GM04504 (cell line): ENCODE measurements at places on chromosomes 3 and 15.

DNA sequence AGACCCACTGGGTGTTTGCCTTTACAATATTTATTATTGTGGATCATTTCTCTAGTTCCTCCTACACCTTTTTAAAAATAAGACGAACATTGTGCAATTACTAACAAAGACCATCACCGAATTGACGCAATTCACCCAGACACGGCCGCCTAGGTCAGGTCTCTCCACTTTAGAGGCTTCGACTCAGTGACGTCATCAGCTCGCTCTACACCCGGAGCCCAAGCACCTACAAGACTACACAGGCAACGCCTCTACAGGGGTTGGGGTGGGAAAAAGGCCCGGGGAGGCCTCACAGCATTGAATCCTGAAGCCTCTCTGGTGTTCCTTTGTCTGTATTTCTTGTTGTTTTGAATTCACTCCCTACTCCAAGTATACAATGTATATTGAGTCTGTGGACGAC, 16.6 kb downstream of the ZIC4 start:
- no peak for DNase-seq

DNA sequence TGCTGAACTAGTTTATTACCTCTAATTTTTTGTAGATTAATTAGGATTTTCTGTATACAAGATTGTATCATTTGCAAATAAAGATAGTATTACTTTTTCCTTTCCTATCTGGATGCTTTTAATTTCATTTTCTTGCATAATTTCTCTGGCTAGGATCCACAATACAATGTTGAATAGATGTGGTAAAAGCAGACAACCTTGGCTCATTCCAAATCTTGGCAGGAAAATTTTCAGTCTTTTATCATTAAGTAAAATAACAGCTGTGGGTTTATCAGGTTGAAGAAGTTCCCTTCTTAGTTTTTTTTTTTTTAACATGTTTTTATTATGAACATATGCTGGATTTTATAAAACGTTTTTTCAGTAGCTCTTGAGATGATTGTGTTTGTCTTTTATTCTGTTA, 422.6 kb downstream of the AGBL1 start:
- DNase-seq: no peak

DNA sequence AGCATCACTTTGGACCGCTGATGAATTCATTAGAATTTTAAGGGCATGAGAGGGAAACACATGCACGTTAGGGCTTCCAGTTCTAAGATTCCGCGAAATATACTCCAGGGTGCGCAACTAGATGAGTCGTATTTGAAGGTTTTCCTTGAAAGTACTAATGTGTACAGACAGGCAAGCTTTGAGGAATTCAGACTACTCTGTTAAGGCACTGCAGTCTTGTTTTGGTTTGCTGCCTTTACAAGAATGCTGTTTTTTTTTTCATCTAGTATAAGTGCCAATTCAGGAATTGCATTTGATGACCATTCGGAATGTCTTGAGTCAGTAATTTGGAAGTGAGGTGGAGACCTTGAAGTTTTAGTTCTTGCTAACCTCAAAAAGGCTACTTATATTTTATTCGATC, 19.1 kb downstream of the TRNT1 start:
- no peak for DNase-seq

GRCh38 chr3:4533489-4534443, 40.6 kb downstream of the ITPR1 start:
- no peak for DNase-seq

DNA sequence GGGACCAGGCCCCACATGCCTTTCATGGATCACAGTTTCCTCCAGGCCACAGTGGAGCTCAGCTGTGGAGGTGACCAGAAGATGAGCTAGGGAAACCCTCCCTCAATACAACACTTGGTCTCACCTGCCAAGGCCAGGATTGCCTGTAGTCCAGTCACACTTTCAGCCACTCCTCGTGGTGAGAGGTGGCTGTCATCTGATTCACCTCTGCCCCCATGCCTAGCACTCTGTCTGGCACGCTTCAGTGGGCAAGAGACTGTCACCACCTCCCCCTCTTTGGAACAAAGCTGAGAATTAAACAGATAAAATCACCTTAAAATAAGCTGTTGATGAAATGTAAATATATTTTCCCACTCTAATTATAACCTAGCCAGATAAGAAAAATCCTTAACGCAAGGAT, 4.0 kb upstream of the IL17RD start:
- no peak for DNase-seq

- DNase-seq: peak; percentile 43
Measured at GRCh38 chr3:171192176-171192854, 165.8 kb upstream of the SLC2A2 start.

DNA sequence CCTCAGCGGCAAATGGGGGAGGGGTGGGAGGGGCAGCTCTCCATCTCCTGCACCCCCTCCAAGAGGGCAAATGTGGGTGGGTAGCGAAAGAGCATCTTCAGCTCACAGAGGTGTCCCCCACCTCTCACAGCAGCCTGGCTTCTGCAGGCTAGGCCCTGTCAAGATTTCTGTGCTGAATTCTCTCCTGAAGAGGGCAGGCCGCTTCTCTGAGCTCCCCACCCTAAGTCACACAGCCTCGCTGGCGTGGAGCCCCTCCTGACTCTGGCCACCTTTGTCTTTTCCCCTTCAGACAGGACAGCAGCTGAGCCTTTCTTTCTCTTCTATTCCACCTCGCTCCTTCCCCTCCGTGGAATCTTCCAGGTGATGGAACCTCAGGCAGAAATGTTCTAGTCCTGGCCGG, 26.3 kb upstream of the ADAMTS7 start:
- no peak for DNase-seq

DNA sequence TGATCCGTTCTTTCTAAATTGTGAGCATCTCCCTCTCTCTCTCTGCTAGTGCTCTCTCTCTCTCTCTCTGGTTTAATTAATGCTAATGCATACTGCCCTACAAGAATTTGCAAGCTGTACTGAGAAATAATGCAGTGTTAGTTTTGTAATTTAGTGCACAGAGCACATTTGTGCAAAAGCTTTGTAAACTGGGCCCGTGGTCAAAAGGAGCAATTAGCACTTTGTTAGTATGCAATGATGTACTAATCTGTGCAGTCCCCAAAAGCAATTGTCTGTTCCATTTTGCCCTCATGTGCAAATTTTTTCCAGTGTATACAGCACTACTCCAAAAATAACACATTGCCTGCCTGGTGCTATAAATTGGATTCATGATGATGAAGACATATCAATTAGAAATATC, 184.6 kb upstream of the CMC1 start:
- no peak for DNase-seq

GRCh38 chr3:101676765-101677435, at the start of gene ZBTB11:
TSS of gene ZBTB11 (minus strand) at chr3:101677132. CDS start at chr3:101676914, 218 bp downstream.
- DNase-seq: peak; percentile 100

DNA sequence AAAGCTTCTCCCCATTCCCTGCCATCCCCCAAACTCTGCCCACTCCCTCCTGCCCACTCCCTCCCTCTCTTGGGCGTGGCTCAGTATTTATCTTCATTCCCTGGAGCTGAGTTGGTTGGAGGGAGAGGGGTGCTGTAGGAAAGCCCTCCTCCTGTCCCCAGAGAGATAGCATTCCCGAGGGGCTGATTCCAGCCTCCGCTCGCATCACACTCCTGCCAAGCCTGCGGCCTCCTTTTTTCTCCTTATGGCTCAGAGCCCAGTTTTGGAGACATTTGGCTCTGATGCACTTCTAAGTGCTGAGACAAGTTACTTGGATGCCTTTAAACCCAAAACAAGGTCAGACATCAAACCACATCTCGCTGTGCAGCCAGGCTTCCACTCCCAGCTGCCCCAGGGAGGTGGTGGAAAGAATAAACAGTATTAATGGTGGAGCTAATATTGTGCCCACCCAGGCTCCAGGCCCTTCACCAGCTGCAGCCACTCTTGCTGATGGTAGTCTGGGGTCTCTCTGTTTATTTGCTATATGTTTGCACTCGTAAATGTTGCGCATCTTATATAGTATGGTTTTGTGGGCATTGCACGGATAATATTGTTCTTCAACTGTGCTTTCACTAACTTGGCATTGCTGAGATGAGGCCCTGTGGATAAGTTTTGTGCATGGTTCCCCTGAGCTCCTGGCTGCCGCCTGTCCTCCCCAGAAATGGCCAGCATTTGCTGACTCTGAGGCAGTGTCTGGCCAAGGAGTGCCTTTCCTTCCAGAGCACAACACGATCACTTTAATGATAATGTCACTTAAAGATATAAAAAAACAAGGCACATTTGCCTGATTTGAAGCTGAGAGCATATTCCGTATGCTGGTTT, 157.2 kb downstream of the LRRC28 start:
- DNase-seq: peak; percentile 64

GRCh38 chr3:192841428-192841827, 76.2 kb downstream of the MB21D2 start:
- DNase-seq: no peak

DNA sequence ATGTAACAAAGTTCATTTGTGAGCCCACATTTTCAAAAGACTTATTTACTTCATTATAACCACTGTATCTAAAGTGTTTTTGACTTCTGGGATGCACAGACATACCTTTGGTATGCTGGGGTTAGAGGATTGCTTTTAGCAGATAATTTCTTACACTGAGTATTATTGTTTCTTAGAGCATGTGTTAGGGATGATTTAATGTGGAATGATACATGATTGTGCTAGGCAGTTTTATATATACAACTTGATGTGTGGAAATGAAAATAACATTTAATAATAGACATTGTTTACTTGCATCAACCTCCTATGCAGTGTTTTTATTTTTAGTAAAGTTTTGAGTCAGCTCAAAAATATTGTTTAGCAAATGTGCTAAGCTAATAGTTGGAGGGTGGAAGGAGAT, 3.4 kb downstream of the KIF23 start:
- DNase-seq: no peak

GRCh38 chr15:89244574-89244903, 760 bp downstream of the FANCI start:
- DNase-seq: no peak

DNA sequence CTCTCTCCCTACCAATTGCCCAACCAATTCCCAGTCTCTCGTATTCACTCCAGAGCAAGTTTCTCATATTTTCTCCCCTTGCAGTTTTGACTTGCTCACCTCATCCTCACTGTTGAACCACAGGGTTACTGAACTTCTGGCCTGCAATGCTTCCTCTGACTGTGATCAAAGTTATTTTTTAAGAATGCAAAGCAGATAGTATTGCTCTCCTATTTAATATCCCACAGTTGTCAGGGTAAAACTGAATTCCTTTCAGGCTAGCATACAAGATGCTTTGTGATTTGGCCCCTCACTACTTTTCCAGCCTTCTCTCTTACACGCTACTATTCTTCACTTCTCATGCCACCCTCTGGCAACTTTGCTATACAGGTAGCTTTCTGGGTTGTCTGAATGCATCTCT, 80.9 kb downstream of the LRRFIP2 start:
- DNase-seq: no peak

GRCh38 chr15:69812861-69813261, 284.9 kb downstream of the TLE3 start:
- DNase-seq: no peak

GRCh38 chr3:42035816-42036482, 55.2 kb upstream of the TRAK1 start:
- DNase-seq: no peak

GRCh38 chr15:34722439-34722836, 32.4 kb downstream of the GJD2 start:
- peak; percentile 44 for DNase-seq

GRCh38 chr15:101027920-101028319, 108.8 kb downstream of the LRRK1 start:
- DNase-seq: no peak

GRCh38 chr3:157387708-157388435, 48.8 kb upstream of the PTX3 start:
- DNase-seq: no peak

GRCh38 chr3:107432646-107433045, 55.4 kb downstream of the CCDC54 start:
- no peak for DNase-seq

DNA sequence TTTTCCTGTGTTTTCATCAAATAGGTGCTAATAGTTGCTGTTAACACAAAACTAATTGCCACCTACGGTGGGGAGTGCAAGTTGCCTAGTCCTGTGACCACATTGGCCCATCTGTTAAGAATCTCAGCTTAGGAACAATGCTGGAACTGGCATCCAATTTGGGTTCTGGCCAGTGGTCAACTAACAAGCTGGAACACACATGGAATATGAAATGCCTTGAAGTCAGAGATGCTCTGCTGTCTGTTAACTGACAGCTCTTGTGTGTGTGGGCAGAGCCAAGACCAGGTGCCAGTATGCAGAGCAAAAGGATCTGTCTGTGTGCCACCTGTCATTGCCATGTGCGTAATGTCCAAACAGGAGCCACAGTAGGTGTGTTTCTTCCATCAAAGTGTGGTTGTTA, 460.8 kb downstream of the ROBO2 start:
- no peak for DNase-seq

DNA sequence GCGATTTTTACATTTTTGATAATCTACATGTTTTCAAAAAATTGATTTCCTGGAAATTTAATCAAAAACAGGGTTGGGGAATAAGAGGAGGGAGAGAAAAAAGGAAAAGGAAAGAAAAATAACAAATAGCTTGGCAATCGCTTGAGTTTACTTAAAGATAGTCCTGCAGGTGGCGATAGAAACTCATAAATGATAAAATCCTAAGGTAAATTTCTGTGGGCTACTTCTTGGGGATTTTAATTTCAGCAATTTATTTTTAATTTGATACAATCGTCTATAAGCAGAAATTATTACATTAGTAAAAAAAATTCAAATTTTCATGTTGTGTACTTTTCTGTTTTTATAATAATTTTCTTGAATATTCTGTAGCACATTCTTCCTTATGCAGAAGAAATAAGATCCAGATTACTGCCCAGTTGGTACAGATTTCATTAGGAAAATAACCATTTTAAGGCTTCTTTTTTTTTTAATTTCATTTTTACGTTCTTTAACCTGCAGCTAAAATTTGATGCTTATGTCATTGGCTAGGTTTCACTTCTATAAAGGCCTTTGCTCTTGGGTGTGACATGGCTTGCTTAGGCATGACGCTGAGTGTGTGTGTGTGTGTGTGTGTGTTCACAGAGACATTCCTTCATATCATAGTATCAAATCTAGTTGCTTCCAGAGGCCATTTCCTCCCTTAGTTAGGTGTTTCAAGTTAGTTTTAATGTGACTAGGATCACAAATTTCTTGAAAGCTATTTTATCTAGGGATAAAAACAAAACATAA, 181.8 kb downstream of the MCTP2 start:
- no peak for DNase-seq

- DNase-seq: no peak
Measured at GRCh38 chr15:88775776-88776175, 27.5 kb upstream of the ACAN start.

- no peak for DNase-seq
Measured at GRCh38 chr3:194344012-194344411, 7.1 kb downstream of the CPN2 start.

GRCh38 chr15:57646087-57646486, 54.4 kb downstream of the MYZAP start:
- no peak for DNase-seq

DNA sequence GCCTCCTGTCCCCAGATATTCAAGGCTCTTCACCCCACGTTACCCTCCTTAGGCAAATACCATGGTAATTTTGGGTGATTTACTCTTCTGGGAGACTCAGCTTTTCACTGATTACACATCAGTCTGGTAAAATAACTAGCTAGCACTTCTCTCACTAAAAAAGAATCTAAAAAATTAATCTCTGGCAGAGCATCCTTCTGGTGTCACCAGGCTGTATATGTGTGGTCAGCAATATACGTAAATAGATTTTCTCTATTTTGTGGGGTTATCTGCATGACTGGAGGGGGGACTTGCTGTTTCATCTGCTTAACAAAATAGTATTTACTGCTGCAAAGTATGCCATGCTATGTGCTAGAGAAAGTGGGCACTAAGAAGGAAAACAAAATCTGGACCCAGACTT, 45.1 kb downstream of the LRRC28 start:
- no peak for DNase-seq
